ENCODE measurements at places on chromosomes 5 and 9.

DNA sequence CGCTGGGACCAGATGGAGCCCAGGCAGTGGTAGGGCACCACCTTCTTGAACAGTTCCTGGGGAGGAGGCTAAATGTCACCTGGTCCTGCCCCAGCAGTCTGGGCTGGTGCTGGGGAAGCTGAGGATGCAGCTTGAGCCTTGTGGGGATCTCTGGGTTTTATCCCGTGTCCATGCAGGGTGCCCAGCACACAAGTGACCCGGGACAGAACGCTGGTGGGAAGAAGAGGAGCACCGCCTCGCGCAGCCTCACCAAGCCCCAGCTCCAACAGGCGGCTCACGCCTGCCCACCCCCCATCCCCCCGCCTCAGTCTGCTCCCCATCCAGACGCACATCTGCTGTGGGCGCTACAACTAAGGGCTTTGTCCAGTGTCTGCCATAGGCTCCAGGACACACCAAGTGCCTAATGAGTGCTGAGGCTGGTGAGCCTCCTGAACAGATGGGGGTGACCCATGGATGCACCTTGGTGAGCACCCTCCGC, 13.8 kb downstream of the RALGDS start:
- no peak for ATAC-seq

- no peak for ATAC-seq
Measured at GRCh38 chr5:151345808-151346478, 1.4 kb downstream of the SLC36A2 start.

DNA sequence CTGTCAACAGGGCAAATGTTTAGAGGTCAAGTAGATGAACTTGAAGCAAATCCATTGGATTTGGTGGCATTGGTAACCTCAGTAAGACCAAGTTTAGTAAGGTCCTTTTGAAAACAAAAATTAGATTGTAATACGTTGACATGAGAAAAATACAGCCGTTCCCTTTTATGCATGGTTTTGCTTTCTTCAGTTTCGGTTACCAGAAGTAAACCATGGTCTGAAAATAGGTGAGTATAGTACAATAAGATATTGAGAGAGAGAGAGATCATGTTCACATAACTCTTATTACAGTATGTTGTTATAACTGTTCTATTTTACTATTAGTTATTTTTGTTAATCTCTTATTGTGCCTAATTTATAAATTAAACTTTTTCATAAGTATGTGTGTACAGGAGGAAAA, 156.6 kb upstream of the SLC12A2 start:
- ATAC-seq: no peak

- ATAC-seq: no peak
Measured at GRCh38 chr5:116666901-116667300, 92.3 kb upstream of the SEMA6A start.

DNA sequence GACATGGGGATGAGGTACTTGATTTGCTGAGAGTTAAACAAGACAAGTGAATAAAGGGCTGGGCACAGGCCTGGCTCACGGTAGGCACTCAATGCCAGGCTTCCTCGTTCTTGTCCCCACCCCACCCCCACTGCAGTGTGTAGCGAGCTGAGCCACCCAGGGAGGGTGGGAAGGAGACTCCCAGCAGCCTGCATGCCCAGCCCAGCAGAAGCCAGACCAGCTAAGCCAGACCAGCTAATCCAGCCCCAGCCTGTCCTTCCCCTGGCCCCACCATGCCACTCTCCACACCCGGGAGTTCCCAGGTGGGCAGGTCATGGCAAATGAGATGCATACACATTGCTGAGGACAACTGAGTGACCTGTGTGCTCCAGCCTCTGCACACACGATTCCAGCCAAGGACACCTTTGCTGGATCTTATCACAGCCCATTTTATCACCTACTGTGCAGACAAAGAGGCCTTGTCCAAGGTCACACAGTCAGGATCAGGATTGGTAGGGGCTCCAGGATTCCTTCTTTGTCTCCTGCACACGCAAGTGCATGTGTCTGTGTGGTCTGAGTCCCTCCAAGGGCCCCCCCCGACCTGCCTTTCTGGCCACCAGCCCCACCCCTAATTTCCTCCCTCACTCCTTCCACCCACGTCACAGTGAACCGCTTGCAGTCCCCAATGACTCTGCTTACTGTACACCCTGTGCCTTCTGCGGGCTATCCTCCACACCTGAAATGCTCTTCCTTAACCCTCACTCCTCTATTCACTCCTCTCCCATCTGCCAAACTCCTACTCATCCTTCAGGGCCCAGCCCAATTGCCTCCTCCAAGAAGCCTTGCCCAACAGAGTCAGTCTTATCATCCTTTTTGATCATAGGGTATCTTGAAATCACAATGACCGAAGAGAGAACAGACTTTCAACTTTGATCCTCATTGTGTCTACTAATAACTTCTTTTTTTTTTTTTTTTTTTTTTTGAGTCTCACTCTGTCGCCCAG, 26.6 kb downstream of the DUSP1 start:
- no peak for ATAC-seq

DNA sequence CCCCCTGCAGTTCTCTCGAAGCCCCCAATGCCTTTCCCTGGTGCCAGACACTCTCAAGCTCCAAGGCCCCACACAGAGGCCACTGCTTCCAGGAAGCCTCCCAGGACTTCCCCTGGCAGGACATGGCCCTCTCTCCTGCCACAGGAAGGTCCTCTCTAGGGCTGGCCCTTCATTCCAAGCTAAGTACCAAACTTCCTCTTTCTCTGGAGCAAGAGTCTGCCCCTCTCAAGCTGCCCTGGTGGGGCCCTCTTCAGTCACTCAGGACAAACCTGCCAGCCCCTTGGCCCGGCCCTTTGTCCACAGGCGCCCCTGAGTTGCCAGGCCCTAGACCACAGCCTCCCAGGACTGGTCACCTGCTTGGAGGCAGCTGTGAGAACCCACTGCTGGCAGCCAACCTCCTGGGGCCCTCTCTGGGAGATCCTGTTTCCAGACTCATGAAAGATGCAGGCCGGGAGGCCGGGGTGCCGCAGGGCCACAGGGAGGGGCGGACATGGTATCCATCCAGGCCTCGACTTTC, 6.6 kb downstream of the NINJ1 start:
- no peak for ATAC-seq

- ATAC-seq: no peak
Measured at GRCh38 chr5:137264573-137264972, 234.6 kb downstream of the SPOCK1 start.

- no peak for ATAC-seq
Measured at GRCh38 chr9:126556560-126557250, 57.0 kb upstream of the LMX1B start.

DNA sequence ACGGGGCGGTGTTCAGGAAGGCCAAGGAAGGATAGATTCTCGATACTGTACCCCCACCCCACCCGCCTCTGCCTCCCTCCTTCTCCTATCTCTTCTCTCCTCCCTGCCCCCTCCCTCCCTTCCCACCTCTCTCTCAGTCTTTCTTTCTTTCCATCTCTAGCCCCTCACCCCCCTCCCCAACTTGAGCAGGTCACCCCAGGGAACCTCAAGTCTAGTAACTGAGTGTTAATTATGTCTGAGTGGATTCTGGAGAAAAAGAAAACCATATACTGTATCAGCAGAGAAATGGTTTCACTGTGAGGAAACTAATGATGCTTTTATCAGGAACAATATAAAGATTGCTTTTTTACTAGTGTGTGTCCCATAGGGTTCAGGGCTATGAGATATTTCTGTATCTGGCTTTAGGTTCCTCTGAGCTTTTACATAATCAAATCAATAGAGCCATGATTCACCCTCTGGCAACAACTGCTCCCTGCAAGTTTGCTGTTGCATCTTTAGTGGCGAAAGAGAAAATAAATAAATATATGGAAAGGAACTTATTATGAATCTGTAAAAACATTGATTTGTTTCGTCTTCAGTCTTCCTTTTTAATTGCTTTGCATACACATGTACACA, 639.7 kb downstream of the CCDC171 start:
- no peak for ATAC-seq

DNA sequence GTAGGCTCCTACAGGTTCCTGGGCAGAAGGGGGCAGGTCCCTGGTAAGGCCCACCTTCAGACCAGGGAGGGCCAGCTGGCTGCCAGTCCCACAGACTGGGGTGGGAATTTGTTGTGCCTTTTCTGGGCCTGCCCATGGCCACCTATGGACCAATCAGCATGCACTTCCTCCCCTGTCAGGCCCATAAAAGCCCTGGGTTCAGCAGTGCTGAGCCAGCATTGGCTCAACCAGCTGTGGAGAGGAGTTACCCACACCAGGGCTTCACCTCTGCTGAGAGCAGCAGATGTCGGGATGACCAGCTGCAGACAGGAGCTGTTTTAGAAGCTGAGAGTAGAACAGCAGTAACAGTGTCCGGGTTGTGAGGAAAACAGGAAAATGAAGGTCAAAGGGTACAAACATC, 373.4 kb upstream of the ACO1 start:
- ATAC-seq: peak; percentile 42

DNA sequence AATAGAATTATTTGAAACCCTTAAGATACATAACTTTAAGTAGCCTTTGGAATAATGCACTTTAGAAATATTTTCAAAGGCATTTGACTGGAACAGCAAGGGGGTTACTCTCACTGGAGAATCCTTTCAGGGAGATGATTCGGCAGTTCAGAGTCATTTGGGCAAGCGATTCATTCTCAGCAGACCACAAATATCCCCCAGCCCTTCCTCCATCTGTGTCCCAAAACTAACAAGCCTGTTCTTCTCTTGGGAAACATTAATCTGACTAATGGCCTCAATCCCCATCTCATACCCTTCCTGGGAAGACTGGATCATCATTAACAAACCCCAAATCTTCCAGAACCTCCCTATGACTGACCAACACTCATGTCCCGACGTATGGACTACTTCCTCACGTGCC, 65.8 kb upstream of the S1PR3 start:
- ATAC-seq: no peak

DNA sequence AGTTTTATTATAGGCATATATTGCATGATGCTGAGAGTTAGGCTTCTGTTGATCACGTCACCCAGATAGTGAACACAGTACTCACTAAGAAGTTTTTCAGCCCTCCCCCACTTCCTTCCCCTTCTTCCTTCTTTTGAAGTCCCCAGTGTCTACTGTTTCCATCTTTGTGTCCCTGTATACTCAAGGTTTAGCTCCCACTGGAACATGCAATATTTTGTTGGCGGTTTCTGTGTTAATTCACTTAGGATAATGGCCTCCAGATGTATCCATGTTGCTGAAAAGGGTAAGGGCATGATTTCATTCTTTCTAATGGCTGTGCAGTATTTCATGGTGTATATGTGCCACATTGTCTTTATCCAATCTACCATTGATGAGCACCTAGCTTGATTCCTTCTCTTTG, 764.3 kb downstream of the MTRR start:
- ATAC-seq: no peak

DNA sequence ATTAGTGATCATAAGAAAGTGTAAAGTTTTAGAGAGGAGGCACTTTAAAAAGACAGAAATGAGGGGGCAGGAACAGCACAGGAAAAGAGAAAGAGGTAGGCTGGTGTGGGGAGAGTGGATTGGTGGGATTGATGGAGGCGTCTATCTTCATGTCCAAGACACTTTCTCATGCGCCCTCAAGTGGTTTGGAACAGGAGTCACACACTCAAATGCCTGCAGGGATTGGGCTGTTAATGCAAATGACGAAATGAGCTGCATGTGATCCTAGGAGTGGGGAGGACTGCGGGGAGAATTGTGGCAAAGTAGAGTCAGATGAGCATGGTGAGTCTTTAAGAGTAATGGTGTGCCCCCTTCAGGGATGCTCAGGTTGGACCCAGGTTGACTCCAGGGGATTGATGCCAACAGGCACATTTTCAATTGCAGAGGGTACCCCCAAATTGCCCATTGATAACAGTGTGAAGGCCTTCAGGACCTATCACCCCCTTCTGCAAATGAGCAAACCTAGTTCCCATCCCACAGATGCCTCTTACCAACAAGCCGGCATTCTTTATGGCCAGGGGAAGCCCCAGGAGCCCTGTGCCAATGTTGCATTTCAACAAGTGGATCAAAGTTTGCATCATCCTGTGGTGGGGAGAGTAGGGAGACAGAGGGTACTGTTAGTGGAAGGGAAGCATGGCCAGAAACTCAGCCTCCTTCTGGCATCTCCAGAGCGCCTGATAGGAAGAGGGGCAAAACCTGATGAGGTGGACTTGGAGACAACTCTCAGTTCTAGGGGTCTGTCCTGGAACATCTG, 5.3 kb downstream of the SLC36A3 start:
- ATAC-seq: peak; percentile 71

- no peak for ATAC-seq
Measured at GRCh38 chr9:78235256-78235761, 566 bp upstream of the CEP78 start.

DNA sequence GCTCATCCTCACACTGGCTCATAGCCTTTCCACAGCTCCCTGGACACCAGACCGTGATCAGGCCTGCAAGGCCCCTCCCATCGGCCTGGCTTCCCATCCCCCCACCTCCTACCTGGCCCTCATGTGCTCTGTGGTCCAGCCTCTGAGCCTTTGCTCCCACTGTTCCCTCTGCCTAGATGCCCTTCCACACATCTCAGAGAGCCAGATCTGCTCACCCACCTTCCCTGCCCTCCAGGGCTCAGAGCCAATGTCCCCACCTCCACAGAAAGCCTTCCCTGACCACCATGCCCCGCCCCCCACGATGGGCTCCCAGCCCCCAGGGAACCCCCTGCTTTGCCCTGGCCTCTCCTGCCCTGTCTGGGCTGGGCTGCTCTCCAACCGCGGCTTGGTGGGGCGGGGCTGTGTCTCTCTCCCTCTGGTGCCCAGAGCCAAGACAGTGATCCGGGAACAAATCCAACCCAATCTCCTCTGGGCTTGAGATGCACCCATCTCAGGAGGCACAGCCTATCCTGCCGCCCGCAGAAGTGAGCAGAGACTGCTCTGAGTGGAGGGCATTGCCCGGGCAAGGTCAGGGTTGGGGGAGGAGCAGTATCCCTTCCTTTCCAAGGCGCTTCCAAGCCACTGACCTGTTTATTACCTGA, 1.6 kb downstream of the NINJ1 start:
- no peak for ATAC-seq

DNA sequence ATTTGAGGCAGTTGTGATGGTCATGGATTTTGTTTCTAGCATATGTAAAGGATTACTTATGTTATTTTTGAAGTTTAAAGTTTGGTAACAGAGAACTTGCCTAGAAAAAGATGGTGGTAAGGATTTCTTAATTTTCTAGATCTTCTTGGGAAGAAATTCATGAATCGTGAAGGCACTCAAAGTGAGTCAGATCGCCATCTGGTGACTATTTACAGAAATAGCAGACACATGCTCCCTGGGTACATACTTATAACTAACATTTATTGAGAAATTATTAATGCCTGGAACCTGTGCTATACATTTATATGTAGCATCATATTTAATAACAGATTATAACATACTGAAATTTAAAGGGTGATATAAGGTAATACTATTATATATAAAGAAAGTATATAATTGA, 299.7 kb downstream of the IZUMO3 start:
- ATAC-seq: no peak

All from stimulated activated memory B cell treated with anti-CD40 and anti-IgM and Interleukin-4, amounts not matched to agents 10 μg/mL and 1 μg/mL and 100 μg/mL, for 72 hours (primary cell).